Bronchial epithelial cell (primary cell): ENCODE measurements at places on chromosomes 11 and 22. TPM values are rescaled to one million over a fixed set of nuclear protein-coding genes. Genes with fewer than 3 reads are reported as not detected.

DNA sequence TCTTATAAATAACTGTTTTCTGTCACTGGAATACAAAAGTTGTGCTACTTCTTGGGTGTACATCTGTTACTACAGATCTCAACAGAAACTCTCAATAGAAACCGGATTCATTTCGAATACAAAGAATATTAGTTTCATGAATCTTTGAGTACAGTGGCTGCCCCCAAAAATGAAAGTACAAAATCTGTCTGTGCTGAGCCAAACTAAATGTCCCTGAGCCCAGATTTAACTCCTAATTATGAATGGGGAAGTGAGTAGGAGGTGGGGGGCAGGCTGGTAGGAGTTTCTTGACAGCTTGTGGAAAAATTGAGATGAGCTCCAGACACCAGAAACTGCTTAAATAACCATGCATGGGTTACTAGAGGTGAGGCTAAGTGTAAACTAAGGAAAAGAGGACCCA, 41.6 kb downstream of the PITPNB start:
- DNase-seq, result no peak

DNA sequence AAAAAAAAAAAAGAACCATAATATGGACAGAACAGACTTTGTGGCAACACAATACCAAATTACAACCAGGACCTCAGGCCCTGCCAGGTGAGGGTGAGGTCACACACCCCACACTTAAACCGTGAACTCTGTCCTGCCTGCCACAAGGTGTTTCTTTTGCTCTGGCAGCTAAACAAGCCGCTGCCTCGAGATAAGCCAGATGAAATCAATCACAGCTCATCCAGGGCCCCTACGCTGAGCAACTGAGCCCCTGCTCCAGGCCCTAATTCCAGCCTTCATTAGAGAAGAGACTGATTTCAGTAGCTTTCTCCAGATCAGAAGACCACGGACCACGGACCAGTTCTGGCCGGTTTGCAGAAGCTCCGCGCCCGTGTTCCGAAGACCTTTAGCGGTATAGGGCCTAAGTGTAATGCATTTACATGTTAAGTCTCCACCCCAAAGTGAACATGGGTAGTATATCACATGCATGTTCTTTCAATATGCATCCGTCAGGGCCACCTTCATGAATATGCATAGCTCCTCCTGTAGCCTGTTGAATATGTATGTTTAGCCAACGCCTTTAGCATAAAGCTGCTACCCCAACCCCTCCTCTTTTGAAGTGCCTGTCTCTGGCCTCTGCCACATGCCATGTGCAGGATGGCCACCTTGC, 14.8 kb upstream of the RAC2 start:
- no peak for DNase-seq

Gene SNX32
- total RNA-seq, result under 0.01 TPM in 1 of 2 replicates, not detected in the other

Gene NAALAD2
- not detected in 2 replicates for total RNA-seq

DNA sequence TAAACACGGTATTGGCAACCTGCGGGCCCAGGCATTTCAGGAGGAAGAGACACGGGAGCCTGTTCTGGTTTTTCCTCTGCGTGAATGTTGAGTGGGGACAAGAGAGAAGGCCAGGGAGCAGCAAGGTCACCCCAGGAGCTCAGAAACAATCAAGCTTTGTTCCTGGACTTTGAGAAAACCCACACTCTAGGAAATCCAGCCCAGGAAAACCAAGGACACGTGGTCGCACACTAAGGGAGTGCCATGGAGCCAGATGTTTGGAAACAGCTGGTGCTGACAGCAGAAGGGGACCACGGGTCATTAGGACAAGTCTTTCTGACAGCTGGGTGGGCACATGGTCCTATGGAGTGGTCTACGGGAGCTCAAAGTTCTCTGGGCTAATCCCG, 44.1 kb downstream of the MYH9 start:
- DNase-seq, result no peak

DNA sequence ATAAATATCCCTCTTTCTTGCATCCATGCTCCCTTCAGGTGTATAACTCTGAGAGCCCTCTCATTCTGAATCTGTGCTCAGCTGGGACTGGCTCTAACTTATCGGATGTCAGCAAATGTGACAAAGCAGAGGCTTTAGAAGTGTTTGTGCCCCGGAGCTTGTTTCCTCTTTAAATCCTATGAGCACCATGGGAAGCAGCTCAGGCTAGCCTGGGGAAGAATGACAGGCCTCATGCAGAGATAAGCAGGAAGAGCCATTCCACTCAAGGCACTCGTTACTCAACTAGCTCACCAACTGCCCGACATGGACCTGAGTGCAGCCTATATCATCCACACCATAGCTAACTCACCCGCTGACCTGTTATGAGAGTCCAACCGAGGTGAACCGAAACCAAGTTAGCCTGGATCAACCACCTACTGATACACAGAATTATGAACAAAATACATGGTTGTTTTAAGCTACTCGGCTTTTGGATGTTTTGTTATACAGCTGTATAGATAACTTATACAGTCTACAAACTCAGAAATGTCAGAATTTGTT, 990.7 kb downstream of the NTM start:
- no peak for DNase-seq

DNA sequence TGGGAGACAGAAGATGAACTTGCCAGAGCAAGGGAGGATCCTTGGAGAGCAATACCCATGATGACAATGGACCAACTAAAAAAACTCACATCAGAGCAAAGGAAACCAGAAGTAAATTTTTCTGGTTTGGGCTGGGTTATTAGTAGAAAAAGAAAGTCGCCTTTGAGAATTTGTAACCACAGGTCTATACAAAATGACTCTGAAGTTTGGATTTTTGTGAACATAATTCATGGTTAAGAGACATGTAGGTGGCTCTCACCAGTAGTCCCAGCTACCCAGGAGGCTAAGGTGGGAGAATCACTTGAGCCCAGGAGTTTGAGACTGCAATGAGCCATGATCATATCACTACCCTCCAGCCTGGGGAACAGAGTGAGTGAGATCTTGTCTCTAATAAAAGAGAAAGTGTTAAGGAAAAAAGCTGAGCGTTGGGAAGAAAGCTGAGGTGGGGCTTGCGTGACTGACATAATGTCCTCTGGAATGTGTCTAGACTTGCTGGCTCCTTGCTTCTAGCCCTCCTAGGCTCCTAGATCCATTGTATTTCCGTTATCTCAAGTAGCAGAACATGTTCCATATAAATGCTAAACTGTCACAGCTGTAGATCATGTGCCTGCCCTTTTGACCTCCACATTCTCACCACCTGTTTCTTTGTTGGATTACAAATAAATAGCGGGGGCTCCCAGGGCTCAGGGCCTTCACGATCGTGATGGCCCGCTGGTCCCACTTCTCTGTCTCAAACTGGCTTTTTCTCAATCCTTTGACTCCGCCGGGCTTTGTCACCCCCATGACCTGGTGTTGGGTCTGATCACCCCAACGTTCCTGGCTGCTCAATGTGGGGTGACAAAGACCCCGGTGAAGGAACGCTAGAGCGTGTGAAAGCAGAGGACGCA, 56.2 kb upstream of the SC5D start:
- peak; percentile 45 for DNase-seq
